Cardiac fibroblast (primary cell): ENCODE measurements at places on chromosomes 3 and 15.

GRCh38 chr15:66590435-66590834 lies 24.6 kb upstream of the LCTL start:
- DNase-seq: no peak

GRCh38 chr3:123431658-123432324 lies 17.1 kb downstream of the ADCY5 start:
- no peak for DNase-seq

GRCh38 chr3:14317057-14317553 lies 85.3 kb upstream of the SLC6A6 start:
- no peak for DNase-seq

- peak; percentile 94 for DNase-seq
Observed at GRCh38 chr3:57068437-57069089, 8.1 kb downstream of the SPATA12 start.

GRCh38 chr3:191568206-191568605 lies 107.2 kb downstream of the PYDC2 start:
- DNase-seq: no peak

- DNase-seq: no peak
Observed at GRCh38 chr3:40243056-40243455, 66.5 kb upstream of the EIF1B start.

DNA sequence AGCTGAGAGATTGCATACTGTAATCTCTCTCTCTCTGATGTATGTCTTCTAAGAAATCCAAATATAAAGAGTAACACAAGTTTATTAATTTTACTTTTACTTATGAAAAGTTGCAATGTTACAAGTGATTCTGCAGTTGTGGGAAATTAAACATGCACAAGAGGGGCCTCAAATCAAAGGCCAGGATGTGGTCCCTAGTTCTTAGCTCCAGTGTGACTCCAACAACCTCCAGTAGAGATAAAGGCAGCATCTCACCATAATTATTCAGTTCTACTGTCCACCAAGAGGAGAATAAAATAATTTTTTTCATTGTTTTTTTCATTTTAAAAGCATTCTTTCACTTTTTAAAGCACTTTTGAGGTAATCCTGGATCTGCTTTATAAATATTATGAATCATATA lies 223.3 kb downstream of the RAP2B start:
- no peak for DNase-seq

DNA sequence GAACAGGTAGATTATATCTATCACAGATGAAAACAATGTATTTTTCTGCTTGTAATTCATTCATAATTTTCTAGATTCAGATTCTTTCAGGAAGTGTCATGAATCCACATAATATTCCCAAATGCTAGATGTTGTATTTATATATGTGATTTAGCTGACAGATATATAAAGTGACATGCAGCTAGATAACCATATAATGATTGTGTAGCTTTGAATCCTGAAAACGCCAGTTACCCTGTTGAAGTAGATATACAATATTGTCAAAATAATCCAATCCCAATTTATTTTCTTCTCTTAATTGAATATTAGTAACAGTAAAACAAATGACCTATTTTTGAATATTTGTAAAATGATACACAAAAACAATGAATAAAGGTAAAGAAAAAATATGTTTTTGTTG lies 738.4 kb downstream of the CADM2 start:
- DNase-seq: no peak

DNA sequence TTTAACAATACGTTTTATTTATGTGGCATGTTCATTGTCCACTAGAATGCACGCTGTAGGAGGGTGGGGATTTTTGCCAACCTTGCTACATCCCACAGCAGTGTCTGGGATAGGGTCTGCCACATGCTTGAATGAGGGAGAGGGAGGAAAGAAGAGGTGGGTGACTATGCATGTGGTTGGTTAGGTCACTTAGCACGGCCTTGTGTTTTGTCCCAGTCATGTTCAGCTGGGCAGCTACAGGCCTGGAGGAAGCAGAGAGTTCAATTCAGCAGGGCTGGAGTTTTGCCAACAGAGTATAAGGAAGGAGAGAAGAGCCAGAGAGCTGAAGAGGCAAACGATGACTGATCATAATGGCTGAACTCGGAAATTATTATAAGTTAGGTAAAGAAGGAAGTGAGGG lies 268.4 kb upstream of the NSMCE3 start:
- no peak for DNase-seq

DNA sequence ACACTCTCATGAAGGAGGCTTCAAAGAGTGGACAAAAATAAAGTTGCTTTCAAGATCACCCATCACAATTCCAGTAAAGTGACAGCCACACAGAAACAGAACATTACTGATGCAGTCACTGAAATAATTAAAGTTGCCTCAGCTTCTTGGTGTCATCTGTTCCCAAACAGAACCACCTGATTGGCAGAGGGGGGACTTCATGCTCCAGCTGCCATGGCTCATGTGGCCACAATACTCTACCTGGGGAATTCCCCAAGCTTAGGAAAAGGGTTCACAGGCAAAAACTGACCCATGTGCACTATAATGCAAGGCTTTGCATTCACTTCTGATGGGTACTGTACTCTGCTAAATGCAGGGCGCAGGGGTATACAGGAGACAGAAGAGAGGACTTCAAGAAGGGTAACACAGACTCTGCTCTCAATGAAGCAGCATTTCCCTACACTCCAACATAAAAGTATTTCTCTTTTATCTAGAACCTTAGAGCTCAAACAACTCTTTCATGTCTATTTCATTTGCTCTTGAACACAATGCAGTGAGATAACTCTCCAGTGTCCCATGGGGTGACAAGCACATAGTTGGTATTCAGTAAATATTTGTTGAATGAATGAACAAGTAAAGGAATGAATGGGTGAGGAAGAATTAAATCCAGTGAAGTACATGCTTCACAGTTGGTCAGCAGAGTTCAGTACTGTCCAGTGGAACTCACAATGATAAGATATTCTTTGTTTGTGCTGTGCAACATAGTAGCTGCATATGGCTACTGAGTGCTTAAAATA lies 8.6 kb upstream of the CTNNB1 start:
- DNase-seq: no peak

DNA sequence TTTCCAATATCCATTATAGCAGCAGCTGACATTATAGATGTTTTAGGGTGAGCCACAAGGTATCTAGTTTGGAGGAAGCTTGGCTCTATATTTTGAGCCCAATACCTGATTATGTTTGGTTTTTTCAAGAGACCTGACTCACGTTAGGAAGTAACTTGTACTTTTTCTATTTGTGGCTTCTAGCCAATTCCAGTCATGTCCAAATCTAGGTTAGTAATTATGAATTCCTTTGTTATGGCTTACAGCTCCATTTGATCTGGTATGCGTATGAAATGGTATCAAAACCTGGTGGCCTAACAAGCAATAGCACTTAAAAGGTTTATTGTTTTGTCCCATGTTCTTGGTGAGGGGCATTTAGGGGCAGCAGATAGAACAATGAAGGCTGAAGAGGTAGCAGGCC lies 115.9 kb downstream of the TOP2B start:
- DNase-seq: peak; percentile 66

DNA sequence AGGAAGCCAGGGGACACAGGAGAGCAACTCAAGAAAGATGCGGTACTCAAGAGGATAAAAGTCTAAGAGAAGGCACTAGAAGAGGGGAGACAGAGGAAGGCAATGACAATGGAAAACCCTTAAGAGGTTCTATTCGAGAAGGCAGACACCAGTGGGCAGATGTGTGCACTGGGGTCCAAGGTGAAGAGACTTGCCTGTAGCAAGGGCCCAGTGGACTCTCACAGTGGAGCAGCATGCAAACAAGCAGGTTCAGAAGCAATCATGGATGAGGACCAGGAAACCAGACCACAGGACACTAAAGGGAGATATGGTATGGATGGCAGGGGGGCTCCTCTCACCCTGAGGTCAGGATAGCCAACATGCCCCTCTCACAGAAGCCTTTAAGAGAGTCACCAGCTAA lies 2.7 kb downstream of the ADCY5 start:
- DNase-seq: no peak

DNA sequence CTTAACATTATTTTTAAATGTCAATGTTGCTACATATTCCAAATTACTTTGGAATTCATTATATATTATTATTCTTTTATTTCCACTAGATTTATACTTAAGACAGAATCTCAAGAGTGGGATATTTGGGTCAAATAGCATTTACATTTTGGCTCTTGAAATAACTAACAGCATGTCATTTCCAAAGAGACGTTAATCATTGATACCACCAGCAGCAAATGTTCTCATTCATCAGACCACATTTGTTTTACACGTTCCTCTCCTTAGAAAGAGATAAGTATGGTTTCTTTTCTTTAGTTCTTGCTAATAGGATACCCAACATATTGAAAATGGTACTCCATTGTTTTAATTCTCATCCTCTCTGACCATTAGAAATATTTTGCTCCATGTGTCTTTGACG lies 229.8 kb downstream of the LPP start:
- no peak for DNase-seq

GRCh38 chr15:75864213-75865059 lies 21.2 kb downstream of the UBE2Q2 start:
- DNase-seq: no peak

DNA sequence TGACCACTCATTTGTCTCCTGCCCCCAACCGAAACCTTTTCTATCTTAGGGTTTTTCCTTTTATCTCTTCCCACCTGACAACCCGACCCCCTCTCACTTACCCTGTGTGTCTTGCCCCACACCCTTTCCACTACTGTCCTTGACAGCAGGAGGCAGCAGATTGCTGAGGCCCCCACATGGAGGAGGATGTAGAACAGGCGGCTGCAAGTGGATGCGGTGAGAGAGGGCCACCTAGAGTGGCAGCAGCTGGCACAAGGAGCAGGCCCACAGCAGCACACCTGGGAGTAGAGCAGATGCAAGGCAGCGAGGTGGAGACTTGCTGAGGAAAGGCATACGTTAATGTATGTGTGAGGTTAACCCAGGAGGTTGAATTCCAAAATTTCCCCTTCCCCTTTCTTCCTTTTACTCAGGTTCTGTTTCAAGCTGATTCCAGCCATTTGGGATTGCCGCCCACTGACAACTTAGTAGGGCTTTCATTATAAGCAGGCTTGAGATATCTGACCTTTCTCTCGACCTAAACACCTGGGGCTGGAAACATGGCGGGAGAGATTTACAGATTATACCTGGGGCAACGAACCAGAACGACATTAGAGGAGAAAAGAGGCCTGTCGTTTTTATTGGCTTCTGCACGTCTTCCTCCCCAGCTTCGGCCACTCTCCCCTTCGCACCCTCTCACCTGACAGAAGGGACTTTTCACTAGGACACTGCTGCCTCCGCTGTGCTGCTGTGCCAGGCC lies 643 bp downstream of the SERINC4 start:
- no peak for DNase-seq

DNA sequence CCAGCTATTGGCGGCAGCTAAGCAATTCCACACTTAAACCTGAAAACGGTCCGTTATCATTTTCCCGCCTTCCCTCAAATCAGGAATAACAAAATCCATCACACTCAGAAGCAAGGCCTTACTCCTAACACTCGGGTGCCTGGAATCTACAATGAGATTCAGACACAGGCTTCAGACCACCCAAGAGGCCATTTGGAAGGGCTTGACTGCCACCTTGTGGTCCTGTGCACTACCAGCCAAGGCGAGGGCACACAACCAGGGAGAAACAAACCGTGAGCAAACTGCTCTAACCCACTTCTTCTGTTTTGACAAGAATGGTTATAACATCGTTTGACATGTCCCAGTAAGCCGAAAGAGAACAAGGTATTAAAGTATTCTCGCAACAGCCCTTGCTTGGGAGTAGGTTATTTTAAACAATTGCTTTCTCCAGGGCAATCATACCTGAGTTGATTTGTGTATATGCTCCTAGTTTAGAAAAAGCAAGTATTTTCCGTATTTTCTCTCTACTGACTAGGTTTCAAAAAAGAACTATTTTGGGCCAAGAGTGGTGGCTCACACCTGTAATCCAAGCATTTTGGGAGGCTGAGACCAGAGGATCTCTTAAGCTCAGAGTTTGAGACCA lies 40.1 kb upstream of the TAFA4 start:
- peak; percentile 71 for DNase-seq

DNA sequence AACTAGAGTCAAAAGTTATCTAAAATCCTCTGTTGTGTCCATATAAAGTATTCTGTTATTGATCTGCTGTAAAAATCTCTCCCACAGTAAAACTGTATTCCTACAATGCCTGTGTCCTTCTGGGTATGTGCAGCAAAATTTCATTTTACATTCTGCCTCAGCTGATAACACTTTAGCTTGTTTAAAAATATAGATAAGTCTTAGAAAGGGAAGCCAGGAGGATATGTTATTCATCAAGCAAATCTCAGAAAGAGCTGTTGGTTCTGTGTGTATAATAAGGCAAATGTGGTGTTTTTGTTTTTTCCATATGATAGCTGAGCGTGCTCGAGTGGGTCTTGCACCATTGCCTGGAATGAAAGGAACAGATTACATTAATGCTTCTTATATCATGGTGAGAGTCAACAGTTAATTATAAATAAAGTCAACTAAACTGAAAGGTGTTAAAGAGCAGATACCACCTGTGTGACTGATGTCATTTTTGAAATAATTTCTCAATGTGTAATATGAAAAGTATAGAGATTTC lies 96.6 kb downstream of the FEZF2 start:
- no peak for DNase-seq

GRCh38 chr3:172980849-172981248 lies 160.2 kb downstream of the SPATA16 start:
- peak; percentile 27 for DNase-seq

GRCh38 chr3:188280627-188281026 lies 126.7 kb downstream of the LPP start:
- DNase-seq: no peak

- DNase-seq: peak; percentile 20
Observed at GRCh38 chr3:136194409-136195257, 1.5 kb downstream of the MSL2 start.

DNA sequence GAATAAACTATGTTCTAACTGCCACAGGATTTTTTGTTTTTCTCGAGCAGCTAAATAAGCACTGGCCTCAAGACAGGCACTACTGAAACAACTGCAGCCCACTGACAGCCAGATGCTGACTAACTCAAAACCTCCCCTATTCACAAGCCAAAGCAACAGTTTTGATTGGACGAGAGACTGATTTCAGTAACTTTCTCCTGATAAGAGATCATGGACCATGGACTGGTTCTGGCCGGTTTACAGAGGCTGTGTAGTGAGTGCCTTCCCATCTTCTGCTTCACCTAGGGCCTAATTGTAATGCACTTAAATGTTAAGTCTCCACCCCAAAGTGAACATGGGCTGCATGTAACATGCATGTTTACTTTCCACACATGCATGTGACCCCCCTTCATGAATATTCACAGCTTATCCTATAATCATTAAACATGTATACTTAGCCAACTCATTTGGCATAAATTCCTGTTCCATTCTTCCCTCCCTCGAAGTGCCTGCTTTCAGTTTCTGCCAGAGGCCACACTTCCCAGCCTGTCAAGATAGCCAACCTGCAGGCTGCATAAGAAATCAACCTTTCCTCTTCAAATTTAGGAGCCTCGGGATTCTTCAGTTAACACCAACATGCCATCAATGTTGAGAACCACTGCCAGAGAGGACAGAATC lies 108.2 kb downstream of the ULK4 start:
- peak; percentile 50 for DNase-seq

- DNase-seq: peak; percentile 69
Observed at GRCh38 chr3:171187706-171188290, 161.3 kb upstream of the SLC2A2 start.

DNA sequence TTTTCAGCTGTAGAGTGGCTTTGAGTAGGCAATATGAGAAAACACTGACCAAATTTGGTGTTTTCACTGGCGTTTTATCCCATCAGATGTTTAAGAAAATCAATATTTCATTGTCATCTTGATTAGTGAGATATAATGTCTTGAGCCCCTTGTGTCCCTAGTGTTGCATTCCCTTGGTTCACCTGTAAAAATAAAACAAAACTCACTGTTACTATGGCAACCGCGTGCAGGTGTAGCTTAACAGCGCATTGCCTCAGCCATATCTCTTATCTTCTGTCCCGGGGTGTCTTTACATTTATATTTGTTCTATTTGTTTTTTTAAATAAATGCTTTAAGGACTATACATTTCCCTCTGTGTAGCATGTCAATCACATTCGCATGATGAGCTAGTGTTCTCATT lies 551.6 kb downstream of the ZIC1 start:
- DNase-seq: no peak
